ENCODE measurements at places on chromosomes 2 and 18.

GRCh38 chr2:136117391-136117841, 533 bp downstream of the CXCR4 start:
- DNase-seq: no peak

DNA sequence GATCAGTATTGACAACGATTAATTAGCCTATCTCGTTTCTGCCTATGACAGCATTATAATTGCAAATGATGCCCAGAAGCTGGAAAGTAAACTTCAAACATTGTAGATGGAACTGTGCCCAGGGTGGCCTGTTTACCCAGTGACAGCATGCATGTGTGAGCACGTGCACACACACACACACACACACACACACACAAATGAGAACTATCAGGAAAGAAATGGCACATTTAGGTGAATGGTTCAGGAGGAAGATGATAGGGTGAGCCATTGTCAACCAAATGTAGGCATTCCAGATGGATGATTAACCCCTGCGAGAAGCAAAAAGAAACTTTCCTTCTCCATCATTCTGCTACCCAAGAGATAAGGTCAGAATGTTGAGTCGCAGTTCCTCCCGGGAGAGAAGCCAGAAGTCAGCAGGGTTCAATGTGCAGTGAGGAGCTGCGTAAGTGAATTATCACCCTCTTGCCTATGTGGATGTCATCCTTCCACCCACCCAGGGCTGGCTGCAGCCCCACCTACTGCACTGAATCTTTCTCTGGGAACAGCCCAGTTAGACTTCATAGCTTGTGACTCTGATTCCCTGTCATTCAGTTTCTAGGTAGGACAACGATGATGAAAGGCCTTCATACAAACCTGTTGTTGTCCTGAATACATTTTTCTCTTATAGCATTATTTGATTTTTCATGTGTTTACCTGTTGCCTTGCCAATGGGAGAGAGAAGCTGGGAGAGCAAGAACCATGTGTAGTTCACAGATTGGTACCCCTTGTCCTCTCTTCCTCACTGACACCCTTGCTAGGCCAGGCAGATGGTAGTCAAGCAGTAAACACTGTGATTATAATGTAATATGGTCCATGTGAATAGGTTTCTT, 3.5 kb upstream of the APOB start:
- no peak for DNase-seq

- DNase-seq: no peak
Observed at GRCh38 chr18:49733896-49734585, 79.3 kb downstream of the ACAA2 start.

GRCh38 chr2:98807221-98807620, 76.3 kb upstream of the MGAT4A start:
- DNase-seq: no peak

DNA sequence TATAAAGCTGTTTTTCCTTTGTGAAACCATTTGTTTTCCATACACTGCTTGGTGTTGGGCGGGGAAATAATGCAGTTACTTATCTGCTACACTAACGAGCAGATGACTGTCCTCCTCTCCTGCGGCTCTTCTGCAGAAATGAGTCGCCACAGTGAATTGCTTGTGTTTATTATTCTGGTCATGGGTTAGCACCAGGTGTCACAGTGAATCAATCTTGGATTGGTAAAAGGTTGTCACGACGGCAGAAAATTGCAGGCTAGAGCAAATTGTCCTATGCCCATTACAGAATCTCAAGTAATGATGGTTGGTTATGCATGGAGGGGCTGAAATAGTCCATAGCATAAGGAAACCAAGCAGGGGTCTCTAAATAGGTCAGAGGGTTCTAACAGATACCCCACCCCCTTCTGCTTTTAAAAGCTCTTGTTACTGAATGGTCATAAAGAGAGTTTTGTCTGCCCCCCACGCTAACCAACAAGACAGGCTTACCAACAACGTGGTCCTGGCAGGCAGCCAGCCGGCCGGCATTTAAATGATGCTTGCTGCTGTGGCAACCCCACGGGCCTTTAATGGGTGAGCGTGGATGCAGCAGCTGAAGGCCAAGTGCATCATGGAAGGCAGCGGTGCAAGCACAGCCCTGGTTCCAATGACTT, 29.5 kb downstream of the RAB31 start:
- DNase-seq: peak; percentile 24

DNA sequence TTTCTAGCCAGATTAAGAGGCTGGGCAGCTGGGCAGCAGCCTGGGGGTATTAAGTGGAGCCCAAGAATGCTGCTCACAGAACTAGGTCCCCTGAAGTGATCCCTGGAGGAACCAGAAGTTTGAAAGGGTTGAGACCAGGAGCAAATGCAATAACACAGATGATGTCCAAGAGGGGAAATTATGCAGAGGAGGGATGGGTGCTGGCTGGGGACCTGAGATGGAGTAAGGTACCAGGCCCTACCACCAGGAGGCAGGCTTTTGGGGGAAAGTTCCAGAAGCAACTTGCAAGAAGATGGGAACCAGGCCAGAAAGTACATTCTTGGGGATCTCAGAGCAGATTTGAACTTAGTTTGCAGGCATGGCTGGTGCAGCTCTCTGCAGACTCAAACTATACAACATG, 175.1 kb downstream of the NCK2 start:
- DNase-seq: no peak

DNA sequence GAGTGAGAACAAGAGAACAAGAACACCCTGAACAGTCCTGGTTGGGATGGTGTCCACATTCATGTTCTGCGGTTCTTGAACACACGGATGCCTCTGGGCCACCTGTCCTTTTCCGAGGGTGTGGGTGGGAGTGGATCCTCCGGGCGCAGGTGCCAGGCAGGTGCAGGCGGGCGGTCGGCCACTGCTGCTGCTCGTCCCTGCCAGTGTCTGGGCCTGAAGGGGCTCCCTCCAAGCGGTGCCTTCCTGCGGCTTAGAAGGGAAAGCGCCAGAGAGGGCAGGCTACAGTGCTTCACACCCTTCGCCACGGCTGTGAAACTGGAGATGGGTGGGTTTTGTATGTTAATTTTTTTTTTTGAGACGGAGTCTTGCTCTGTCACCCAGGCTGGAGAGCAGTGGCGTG, 8.0 kb upstream of the D2HGDH start:
- no peak for DNase-seq

- no peak for DNase-seq
Observed at GRCh38 chr2:145460112-145460511, 940.2 kb upstream of the ZEB2 start.

DNA sequence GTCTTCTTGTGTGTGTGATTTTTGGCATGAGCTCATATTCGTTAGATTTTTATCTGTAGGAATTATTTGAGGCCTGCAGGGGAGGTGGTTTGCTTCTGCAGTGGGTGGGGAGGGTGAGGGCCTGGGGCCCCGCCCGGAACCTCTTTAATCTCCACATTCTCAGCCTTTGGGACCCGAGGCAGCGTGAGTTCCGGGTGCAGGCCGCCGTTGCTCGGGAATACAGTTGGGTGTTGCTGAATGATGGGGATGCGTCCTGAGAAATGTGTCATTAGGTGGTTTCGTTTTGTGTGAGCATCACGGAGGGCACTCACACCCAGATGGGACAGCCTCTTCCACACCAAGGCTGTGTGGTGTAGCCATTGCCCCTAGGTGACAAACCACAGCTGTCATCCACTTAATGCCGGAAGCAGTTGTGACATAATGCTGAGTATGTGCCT, 13.7 kb upstream of the GAL3ST2 start:
- no peak for DNase-seq

GRCh38 chr2:54591551-54591950, 131.9 kb upstream of the EML6 start:
- DNase-seq: no peak

GRCh38 chr2:214492152-214492551, 81.3 kb downstream of the VWC2L start:
- no peak for DNase-seq

DNA sequence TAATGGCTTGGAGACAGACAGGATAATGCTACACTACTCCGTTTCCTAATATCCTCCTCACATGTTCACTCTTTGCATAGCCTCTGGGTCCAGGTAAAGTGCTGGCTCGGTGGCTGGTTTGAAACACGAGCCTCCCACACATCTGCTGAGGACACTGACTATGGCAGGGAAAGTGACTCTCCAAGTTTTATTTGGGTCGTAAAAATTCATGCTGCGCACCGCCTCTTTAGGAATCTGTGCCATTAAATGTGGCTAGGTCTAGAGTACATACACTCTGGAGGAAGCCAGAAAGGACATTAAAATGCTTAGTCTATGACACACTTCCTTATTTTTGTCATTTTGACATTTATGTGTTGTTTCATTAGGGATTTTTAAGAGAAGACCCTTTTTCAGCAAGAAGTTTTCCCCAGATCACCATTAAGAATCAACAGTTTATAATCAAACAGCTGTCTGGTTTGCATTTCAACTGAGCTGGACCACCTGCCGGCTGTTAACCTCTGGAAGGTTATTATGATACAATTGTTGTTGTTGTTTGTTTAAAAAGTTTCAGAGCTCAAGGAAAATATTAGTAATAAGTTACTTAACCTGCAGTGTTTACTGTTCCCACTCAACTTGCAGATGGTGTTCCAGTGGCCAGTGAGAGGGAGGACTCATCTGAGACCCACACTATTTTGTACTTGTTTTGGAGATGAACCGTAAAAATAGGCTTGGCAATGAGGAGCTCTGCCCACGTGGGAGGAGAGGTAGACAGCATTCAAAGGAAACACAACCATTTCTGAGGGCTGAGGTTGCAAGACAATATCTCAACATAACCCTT, 443.3 kb upstream of the MEIS1 start:
- DNase-seq: no peak

GRCh38 chr18:24189007-24189528, 50.2 kb downstream of the CABYR start:
- DNase-seq: no peak

GRCh38 chr2:239793836-239794235, 231.3 kb downstream of the NDUFA10 start:
- no peak for DNase-seq

DNA sequence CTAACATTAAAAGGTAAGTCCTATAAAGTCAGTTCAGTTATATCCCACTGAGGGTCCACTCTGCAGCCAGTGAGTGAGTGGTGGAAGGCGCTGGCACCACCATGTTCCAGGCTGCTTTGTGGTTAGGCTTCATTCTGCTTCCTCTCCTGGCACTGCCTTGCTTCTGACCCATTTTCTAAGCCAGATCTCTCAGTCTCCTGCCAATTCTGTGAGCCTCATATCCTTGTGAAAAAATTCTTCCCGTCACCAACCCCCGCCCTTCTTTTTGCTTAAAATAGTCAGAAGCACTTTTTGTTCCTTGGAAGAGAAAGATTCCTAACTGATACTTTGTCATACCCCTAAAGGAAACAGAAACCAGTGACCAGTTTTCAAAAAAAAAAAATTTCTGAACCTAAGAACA, 139.8 kb upstream of the NCK2 start:
- DNase-seq: peak; percentile 42

DNA sequence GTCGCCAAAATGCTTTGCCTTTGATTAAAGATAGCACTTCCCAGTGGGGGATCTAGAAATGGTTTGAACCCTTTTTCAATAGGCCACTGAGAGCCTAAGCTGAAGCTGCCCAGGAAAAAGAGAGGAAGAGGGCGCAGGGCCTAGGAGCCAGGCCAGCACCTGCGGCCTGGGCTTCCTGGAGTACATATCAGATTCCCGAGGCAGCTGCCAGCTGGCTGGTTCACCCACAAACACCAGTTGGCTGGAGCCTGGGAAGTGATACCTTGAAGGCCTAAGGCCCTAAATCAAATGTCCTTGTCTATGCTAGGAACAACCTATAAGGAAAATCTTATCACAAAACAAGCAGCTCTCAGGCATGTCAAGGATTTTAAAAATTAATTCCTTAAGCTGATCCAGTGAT, 37.1 kb downstream of the ANKRD44 start:
- DNase-seq: no peak

DNA sequence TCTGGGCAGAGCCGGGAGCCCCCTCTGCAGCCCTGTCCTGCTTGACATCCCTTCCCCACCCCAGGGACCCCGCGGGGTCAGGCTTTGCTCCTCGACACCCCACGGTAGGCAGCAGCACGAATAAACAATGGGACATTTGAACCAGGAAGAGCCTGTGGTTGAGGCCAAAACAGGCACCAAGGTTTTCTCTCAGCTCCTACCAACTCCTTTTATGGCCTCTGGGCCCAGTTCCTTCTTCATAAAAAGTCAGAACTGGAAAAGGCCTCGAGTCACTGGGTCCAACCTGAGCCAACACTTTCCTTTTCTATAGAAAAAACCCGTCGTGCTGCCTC, 20.6 kb downstream of the TEX44 start:
- no peak for DNase-seq

DNA sequence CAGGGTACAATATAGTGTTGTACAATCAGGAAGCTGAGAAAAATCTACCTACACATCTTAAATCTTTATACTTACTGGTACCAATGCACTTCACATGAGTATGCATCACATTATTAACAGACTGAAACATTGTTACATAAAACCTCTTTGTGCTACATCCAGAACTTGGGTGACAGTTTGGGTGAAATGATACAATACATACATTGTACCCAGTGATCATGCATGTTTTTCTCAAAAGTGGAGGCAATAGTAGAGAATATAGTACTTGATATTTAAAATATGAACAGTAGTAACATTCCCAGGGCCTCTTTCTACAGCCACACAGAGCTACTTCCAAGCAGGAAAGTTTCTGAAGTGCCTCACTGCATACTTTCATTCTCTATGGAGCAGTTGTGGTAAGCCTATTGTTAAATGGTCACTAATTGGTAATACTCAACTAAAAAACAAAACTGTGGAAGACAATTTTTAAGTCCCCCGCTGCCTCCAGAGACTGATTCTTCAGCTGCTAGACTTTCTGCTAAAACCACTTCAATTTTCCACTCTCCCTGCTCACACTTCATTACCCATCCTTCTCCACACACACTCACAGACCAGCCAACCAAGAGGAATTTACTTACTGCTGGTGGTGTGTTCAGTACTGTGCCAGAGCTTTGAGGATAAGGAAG, 22.9 kb upstream of the GRB14 start:
- DNase-seq: no peak

- no peak for DNase-seq
Observed at GRCh38 chr2:210376694-210377093, 61.7 kb upstream of the MYL1 start.

GRCh38 chr18:5395860-5396448, 100.4 kb upstream of the ZBTB14 start:
- no peak for DNase-seq

DNA sequence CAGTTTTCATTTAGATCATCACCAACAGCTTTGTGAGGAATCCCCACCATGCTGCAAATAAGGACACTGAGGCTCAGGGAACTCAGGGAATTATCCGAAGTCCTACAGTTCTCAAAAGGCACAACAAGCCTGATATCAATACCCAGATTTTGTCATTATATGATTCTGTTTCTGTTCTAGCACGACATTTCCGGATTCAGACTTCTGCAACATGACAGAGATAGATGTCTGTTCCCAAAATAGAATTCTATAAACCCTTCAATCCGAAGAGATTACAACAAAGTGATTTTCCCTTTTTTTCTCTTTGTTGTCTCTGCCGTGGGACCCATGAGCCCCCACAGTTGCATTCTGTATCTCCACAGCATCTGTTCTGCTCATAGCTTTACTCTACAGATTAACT, 72.0 kb downstream of the DOCK10 start:
- no peak for DNase-seq

- no peak for DNase-seq
Observed at GRCh38 chr2:28678175-28678855, 73.3 kb upstream of the PPP1CB start.

- DNase-seq: no peak
Observed at GRCh38 chr2:31785876-31786275, 205.1 kb upstream of the SRD5A2 start.
